ENCODE measurements at places on chromosomes 1 and 21. TPM values are rescaled to one million over a fixed set of nuclear protein-coding genes. Genes with fewer than 3 reads are reported as not detected.

The PSMB2 gene
- 54.1 TPM for total RNA-seq

The GJA8 gene
- total RNA-seq, result not detected

The ADGRL4 gene
- total RNA-seq, result 31.7 TPM

The DCDC2B gene
- not detected for total RNA-seq

The VWA5B1 gene
- total RNA-seq, result 41.9 TPM

The HSD3B2 gene
- not detected for total RNA-seq

The SPRR5 gene
- total RNA-seq, result not detected

The TMEM50B gene
- total RNA-seq, result 84.5 TPM

The DDAH1 gene
- 51.2 TPM for total RNA-seq

The GFI1 gene
- 2.4 TPM for total RNA-seq

The ZNF593OS gene
- total RNA-seq, result not detected

The LCE1D gene
- total RNA-seq, result not detected

Data from ureter (tissue), 1 donor.